Naive B cell (primary cell): ENCODE measurements at places on chromosomes 13 and 19. TPM values are rescaled to one million over a fixed set of nuclear protein-coding genes. Genes with fewer than 3 reads are reported as not detected.

Gene CGB2
- polyA plus RNA-seq, result not detected

Gene CNOT3
- 12.9 TPM for polyA plus RNA-seq

DNA sequence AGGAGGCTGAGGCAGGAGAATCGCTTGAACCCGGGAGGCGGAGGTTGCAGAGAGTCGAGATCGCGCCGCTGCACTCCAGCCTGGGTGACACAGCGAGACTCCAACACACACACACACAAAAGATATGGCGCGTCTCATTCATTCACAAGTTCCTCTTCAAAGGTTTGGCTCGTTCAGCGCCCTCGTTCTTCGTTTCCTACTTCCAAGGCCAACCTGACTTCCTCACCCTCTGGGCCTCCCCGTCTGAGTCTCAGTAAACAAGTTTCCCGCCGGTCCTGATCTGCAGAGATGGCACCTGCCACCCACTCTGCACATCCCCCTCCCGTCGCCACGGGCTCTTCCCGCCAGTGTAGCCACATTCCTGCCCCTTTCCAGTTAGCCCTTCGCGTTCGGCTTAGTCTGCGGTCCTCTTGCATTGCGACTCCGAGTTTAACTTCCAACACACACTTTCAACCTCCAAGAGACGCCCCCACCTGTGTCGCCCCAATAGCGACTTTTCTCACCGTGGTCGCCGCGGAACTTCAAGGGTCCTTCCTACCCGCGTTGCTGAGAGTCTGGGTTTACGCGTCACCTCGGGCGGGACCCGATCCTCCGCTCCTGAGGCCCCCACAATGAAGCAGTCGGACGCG, 1.3 kb upstream of the BSG start:
- peak overlapping the region; percentile 98 for H3K27ac ChIP-seq
- peak overlapping the region; percentile 100 for H3K4me3 ChIP-seq
- no peaks in the 10 kb centered on the region for H3K27me3 ChIP-seq
- H3K36me3 ChIP-seq, result no peaks in the 10 kb centered on the region
- H3K4me1 ChIP-seq, result peaks cover 28% of the 10 kb centered on the region
- DNase-seq, result peak; percentile 61

DNA sequence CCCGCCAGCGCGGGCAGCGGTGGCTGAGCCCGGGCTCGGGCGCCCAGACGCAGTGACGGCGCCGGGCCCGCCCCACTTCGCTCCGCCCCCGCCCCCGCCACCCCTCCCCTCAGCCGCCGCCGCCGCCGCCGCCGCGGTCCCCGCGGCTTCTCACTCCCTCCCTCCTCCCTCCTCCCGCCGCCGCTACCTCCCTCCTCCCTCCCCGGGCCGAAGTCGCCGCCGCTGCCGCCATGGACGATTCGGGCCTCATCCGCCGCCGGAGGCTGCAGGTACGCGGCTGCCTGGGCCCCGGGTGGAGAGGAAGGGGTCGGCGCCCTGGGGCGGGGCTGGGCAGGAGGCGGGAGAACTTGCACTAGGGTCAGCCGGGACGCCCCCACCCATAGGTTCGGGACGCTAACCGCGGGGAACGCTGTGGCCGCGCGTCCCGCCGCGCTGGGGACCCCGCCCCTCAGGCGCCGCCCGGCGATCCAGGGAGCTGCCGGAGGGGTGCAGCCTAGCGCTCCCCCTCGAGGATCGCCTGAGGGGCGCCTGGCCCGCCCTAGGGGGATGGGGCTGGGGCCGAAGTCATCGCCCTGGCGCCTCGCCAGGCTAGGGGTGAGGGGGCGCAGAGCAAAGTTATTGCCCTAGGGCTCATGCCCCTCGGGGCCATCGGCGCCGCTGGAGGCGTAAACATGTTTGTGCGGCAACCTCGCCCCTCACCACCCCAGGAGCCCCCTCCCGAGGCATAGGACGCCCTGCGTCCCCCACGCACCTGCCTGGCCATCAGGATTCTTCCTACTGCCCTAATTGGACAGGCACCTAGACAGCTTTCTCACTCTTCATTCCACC, 427 bp downstream of the RTBDN start:
- H3K27me3 ChIP-seq, result peaks cover 66% of the 10 kb centered on the region
- peaks cover 36% of the 10 kb centered on the region for H3K4me1 ChIP-seq
- peak overlapping the region; percentile 85 for H3K27ac ChIP-seq
- H3K36me3 ChIP-seq, result no peaks in the 10 kb centered on the region
- no peak for DNase-seq
